Muscle of arm (tissue), 14 donors: ENCODE measurements at places on chromosomes 11 and 22. TPM values are rescaled to one million over a fixed set of nuclear protein-coding genes. Genes with fewer than 3 reads are reported as not detected.

GRCh38 chr11:36631774-36632173 lies 33.7 kb upstream of the RAG2 start:
- DNase-seq: no peak

DNA sequence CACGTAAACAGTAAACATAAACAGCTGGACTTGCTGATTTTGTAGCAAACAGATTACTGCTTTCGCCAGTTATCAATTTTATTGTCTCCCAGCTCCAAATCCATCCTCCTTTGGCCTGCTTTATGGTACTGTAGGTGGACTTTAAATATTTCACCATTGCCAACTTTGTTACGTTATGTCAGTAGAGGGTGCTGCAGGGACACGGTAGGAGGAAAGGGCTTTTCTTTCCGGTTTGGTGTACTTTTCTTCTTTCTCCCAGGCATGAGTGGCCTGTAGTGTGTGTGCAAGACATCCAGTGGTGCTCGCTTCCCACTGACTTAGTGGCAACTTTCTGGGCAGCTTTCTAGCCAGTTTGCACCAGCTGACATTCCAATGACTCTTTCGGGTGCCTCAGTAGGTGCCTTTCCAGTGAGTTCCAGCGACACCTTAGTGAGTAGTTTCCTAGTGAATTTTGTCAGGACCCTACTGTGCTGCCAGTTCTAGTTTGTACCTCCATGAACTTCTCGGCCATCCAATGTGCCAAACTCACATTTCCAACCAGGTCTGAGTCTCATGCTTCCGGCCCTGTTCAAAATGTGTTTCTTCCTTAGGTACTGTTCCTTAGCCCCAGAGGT lies 267.6 kb upstream of the TENM4 start:
- DNase-seq: no peak

C1QTNF4 gene
- 7.1 TPM for polyA plus RNA-seq

PHRF1 gene
- polyA plus RNA-seq: 13.6 TPM

ACP2 gene
- polyA plus RNA-seq: 20.1 TPM

- DNase-seq: no peak
Observed at GRCh38 chr22:20131597-20131858, at the start of gene ZDHHC8. TSS of gene ZDHHC8 (plus strand) at chr22:20131804. CDS start at chr22:20131948, 144 bp downstream.

- no peak for DNase-seq
Observed at GRCh38 chr22:43910178-43910695, 13.4 kb upstream of the PNPLA3 start.

APOA1 gene
- 5.4 TPM for polyA plus RNA-seq

GRCh38 chr11:26846227-26846626 lies 124.4 kb upstream of the SLC5A12 start:
- no peak for DNase-seq

DNA sequence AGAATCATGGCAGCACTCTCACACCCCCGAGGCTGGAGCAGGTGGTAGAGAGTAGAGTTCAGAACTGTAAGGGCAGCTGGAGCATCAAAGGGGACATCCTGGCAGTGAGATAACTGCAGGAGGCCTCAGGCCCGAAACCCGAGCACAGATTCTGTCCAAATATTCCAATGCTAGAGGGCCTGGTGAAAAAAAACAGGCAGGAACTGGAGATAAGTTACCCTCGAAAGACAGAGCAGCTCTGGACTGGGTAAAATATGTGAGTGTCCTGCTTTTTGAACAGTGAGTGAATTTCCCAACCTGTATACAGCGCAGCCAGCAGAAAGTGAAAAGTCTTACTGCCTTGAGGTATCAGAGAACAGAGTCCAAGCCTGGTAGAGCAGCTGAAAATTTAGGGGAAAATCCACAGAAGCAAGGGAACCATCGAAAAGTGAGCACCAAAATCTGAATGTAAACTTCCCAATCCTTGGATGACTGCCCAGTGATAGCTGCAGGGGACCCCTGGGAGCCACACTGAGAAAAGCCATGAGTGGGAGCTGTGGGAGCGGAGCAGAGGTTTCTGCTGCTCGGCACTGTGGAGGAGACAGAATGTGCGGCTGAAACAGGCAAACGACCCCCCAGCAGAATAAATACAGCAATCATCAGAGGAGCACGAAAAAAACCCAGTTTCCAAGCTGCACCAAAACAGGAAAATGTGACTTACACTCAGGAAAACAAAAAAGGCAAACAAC lies 50.6 kb downstream of the WNT11 start:
- no peak for DNase-seq

GRCh38 chr11:85379066-85379465 lies 248.1 kb downstream of the DLG2 start:
- no peak for DNase-seq

DNA sequence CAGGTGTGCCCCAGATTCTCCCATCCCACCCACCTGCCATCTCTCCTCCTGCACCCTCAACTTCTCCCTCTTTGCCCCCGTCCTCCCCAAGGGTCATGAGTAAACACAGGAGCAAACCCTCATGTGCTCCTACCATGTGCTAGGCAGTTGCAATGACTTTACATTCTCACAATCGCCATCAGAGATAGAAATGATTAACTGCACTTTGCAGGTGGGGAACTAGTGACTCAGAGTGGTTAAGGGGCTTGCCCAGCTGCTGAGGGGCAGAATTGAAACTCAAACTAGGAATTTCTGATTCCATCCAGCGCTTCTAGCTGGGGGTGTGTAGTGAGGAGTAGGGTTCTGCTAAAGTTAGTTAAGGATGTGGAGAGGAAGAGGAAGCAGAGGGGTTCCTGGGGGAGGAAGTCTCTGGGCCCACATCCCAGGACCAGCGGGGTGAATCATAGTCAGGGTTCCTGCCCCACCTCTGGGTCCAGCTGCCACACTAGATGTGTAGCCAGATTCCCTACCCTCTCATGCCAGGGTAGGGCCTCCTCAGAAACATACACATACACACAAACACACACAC lies 16.0 kb upstream of the PRG2 start:
- DNase-seq: no peak
